ENCODE measurements at places on chromosomes 1 and 21.

GRCh38 chr1:78441921-78442320 lies 48.9 kb upstream of the PTGFR start:
- DNase-seq: no peak

- DNase-seq: peak; percentile 15
These were observed 65.3 kb downstream of the ZNF697 start for GRCh38 chr1:119582801-119583200.

DNA sequence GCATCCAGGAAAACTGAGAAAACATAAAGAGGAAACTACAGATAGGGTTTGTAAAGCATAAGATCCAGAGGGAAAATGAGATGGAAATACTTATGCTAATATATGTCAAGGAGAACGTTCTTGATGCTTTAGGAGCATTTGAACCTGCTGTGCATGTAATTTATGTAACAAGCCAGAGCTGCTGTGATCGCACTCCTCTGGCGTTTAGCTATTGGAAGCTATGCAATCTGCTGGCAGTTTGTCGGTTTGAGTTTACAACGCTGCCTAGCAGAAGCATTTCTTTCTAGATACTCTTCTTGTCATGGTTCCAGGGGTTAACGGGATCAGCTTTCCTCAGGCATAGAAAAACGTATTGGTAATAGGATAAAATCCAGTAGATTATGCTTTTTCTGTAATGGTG lies 182.7 kb downstream of the KCNH1 start:
- DNase-seq: no peak

GRCh38 chr1:16371725-16372124 lies 4.7 kb downstream of the SZRD1 start:
- no peak for DNase-seq

- DNase-seq: peak; percentile 10
These were observed 12.3 kb downstream of the OR2T11 start for GRCh38 chr1:248622570-248623001.

- no peak for DNase-seq
These were observed 40.7 kb upstream of the HLX start for GRCh38 chr1:220838578-220838977.

GRCh38 chr1:16120940-16121410 lies 34.9 kb downstream of the EPHA2 start:
- DNase-seq: no peak

- DNase-seq: peak; percentile 8
These were observed 125.2 kb upstream of the PTBP2 start for GRCh38 chr1:96596226-96596922.

GRCh38 chr1:24091971-24092482 lies 19.9 kb downstream of the MYOM3 start:
- DNase-seq: no peak

DNA sequence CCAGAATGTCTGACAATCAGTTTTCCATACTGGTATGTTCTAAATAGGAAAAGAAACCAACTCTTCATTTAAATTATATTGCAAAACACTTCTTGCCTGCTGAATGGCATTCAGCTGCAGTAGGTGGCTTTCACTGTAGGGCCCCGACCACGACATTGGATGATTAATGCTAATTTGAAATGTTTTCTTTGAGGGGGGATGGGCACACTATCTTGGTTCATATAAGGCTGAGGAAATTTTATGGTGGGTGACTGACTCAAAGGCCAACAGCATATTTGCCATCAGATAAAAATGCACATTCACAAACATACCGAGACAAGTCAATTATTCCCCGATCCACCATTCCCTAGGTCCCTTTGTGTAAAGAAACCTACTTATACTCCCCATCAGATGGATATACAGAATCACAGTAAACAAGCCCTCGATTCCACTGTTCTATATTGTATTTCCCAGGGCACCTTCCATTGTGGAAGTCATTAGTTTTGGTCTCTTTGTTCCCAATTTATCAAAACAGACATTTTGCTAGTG lies 464.2 kb upstream of the DAB1 start:
- no peak for DNase-seq

- no peak for DNase-seq
These were observed 7.3 kb upstream of the SAMD11 start for GRCh38 chr1:916173-917075.

GRCh38 chr1:179007233-179007632 lies 18.5 kb upstream of the FAM20B start:
- DNase-seq: no peak

- no peak for DNase-seq
These were observed 110.7 kb downstream of the TGFBR3 start for GRCh38 chr1:91775227-91775626.

DNA sequence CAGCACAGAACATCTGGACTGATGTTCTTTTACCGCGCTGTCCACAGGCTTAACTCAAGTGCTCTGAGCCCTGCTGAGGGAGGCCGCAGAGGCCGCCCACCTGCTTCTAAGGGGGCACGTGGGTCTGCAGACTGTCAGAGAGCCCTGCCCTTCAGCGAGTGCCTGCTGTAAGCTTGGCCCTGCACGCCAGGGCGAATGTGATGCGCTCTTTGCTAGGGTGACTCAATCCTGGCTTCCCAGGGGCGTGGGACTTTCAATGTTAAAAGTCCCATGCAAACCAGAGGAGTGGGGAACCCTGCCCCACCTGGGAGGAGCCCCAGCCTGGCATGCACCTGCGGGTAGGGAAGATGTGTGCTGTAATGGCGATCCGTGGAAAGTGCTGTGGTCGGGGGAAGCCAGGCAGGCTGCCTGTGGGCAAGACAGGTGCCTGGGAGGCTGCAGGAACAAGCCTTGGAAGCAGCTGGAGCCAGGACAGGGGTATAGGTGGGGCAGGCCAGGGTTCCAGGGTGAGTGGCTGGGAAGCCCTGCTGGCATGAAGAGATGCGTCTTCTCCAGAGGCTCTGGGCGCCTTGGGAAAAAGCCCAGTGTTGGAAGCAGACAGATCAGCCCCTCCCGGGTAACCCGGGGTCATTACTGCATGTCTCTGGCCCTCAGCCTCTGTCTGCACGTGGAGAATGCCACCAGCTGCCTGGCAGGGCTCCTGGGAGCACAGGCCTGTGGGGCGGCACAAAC lies 594 bp upstream of the PANK4 start:
- no peak for DNase-seq

GRCh38 chr1:230424391-230425251 lies 1.5 kb downstream of the PGBD5 start:
- no peak for DNase-seq

- no peak for DNase-seq
These were observed 290.0 kb upstream of the RUNX1 start for GRCh38 chr21:35338881-35339632.

- no peak for DNase-seq
These were observed 17.9 kb downstream of the IFNAR2 start for GRCh38 chr21:33247599-33247998.

DNA sequence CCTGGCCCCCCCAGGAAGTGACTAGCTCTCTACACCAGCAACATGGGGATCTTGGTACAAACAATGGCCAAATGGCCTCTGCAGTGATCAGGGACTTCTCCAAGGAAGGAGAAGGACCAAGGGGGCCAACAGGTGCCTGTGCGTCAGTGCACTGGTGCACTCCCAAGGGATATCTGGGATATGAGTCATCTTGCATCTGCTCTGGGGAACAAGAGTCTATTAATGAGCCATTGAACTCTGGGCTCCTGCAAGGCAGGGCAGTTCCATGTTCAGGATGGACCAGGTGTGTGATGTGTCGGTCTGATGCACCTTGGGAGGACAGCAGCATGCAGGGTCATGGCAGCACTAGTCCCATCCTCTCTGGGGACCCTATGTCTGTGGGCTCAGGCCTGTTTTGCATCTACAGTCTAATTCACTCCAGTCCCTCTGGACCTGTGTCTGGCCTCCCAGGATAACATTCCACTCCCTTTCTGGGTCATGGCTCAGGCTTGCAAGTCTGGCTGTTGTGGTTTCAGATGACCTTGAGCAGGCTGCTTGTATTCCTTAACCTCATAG lies 125.3 kb downstream of the TRABD2B start:
- DNase-seq: no peak

GRCh38 chr1:183635099-183635605 lies 431 bp downstream of the ARPC5 start:
- DNase-seq: no peak

GRCh38 chr1:218412171-218412570 lies 67.0 kb downstream of the TGFB2 start:
- no peak for DNase-seq

GRCh38 chr1:25126562-25126961 lies 105.7 kb downstream of the SYF2 start:
- no peak for DNase-seq

- DNase-seq: no peak
These were observed 1.3 kb downstream of the PCNT start for GRCh38 chr21:46325073-46325912.

DNA sequence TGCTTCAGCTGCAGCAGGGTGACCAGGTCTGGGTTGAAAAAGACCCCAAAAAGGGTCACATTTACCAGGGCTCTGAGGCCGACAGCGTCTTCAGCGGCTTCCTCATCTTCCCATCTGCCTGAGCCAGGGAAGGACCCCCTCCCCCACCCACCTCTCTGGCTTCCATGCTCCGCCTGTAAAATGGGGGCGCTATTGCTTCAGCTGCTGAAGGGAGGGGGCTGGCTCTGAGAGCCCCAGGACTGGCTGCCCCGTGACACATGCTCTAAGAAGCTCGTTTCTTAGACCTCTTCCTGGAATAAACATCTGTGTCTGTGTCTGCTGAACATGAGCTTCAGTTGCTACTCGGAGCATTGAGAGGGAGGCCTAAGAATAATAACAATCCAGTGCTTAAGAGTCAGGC lies 2.9 kb downstream of the C1QA start:
- no peak for DNase-seq

Data from Panc1 (cell line).